ENCODE measurements at places on chromosomes 12 and 14.

GRCh38 chr12:87930033-87930432 is 99.2 kb downstream of the C12orf50 start:
- peak; percentile 84 for DNase-seq

GRCh38 chr14:64563696-64564095 is 13.9 kb downstream of the PPP1R36 start:
- no peak for DNase-seq

GRCh38 chr12:69648476-69648875 is 37.8 kb upstream of the LRRC10 start:
- DNase-seq: peak; percentile 91

DNA sequence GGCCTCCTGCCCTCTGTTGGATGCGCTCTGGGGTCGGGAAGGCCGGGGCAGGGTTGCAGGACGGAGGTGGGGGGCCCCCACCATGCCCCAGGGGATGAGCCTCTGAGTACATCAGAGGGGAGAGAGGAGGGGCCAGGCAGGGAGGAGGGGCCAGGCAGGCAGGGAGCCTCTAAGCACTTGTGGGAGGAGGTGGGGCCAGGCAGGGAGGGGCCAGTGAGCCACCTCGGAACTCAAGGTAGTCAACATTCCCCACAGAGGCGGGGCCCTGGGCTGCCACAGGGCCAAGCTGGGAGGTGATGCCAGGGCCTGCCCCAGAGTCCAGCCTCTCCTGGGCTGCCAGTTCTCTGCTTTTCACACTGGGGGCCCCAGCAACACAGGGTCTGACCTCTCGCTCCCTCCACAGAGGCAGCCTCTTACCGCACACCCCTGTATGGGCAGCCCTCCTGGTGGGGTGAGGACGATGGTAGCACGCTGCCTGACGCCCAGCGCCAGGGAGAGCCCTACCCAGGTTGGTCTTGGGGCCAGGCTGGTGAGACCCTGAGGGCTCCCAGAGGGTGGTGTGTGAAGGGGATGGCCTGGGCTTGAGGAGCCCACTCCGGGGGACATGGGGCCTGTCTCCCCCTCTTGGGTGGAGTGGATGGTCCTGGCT is 17.4 kb downstream of the CEP170B start:
- no peak for DNase-seq

- DNase-seq: peak; percentile 85
These were observed 404.4 kb downstream of the SLC6A15 start for GRCh38 chr12:84507956-84508850.

GRCh38 chr12:53938326-53939140 is at the start of gene HOXC13:
Gene HOXC13, plus strand, starts transcription at chr12:53938831. Its CDS starts 76 bp downstream, at chr12:53938907.
- peak; percentile 41 for DNase-seq

- no peak for DNase-seq
These were observed 11.5 kb downstream of the GTF2A1 start for GRCh38 chr14:81209167-81209836.
